ENCODE measurements at places on chromosomes 16 and 17.

DNA sequence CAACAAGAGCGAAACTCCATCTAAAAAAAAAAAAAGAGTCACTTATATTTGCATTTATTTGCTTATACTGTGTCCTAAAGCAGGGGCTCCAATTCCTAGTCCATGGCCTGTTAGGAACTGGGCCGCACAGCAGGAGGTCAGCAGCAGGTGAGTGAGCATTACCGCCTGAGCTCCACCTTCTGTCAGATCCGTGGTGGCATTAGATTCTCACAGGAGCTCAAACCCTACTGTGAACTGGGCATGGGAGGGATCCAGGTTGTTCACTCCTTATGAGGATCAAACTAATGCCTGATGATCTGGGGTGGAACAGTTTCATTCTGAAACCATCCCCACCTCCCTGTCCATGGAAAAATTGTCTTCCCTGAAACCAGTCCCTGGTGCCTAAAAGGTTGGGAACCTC is 24.9 kb downstream of the ITGB3 start:
- DNase-seq, result no peak

DNA sequence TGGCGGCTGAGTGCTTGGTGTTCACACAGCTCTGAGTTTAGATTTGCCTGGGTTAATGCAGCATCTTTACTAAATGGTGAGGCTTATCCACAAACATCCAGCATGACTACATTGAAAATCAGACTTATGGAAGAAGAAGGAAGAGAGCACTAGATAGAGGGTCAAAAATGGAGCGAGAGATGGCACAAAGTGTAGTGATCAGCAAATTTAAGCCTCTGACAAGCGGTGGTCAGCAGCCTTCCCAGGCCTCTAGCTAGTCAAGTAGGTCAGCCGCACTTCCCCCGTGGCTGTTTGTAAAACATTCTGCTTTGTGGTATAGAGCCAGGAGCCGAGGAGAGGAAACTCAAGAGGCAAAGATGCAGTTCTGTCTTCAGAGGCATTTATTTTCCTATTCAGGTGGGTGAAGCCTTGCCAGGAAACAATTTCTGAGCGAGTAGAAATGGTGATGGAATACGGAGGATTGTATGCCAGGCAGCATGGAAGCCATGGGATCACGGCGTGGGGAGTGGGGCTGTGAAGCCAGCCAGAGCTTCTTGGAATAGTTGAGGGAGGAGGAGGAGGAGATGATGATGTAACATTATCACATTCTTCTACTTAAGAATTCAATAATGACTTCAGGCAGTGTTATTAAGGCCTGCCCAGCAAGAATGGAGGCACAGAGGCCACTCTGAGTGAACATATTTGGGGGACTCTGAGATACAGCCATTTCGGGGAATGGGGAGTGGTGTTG is 118.9 kb downstream of the MSI2 start:
- DNase-seq, result no peak

DNA sequence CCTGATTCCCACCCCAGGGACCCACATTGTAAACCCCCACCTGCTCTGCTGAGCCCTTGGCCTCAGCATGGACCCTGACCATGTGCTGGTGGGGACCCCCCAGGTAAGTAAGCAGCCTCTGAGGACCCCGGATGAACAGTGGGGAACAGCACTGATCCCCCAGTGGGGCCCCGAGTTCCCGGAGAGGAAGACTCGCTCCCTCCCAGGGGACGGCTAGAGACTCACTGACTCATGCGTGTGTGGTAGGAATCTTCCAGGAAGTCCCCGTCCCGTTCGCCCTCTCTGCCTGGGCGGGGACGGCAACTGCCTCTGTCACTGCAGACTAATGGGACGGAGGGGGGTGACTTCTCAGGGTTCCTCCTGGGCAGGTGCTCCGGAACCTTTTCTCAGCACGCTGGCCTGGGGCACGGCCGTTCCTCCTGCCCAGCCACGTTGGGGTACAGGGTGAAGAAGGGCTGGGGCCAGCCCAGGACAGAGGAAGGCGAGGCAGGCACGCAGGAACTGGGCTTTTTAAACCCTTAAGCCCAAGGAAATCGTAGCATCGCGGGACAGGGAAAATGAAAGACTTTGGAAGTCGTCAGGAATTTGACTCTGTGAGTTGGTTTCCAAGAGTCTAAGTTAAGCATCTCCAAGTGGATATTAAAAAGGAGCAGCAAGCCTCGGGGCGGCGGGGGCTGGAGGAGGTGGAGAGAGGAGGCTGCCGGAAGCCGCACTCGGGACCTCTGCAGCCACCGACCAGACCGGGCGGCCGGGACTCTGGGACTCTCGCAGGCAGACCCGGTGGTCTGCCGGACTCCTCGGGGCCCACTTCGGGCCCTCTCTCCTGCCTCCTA is 178.7 kb downstream of the SEC14L1 start:
- no peak for DNase-seq

- DNase-seq, result no peak
Observed at GRCh38 chr16:8044796-8045195, 545.5 kb downstream of the TMEM114 start.

GRCh38 chr16:50629334-50629733 is 51.8 kb downstream of the SNX20 start:
- DNase-seq, result no peak

DNA sequence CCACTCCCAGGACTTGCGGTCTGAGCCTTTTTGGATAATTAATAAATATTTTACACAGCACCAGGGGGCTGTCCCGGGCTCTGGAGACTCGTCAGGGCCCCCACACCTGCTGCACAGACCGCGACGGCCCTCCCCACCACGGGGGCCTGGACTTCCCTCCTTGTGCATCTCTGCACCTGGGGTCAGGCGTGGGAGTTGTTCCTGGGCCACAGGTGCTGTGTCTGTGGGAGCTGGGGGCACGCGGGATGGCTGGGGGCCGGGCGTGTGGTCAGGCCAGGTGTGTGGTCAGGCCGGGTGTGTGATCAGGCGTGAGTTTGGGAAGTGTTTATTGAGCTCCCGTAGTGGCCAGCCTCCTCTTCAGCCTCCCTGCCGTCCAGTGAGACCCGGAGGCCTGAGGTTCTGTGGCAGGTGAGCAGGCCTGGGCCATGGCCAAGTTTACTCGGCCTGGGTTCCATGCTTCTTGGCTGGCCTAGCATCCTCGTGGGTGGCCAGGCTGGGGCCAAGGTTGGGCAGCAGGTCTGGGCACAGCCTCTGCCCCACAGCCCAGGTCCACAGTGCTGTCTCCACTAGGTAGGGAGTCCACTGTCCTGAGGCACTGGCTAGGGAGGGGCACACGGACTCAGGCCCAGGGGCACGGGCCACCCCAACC is 1.9 kb upstream of the STUB1 start:
- DNase-seq, result no peak

- no peak for DNase-seq
Observed at GRCh38 chr16:27721531-27722181, 171.7 kb downstream of the KATNIP start.

DNA sequence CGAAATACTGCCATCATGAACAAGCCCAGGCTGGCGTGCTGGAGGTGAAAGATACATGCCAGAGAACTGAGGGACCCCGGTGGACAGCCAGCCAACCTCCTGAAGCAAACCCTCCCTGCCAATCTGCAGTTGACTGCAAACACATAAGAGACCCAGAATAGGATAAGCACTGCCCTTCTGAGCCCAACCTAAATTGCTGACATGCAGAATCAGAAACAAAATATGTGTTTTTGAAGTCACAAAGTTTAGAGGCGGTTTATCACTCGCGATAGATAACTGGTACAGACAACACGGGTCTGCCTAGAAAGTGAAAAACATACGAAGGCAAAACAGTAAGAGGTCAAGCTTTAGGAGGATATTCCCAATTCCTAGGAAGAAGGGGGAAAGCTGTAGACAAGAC is 14.6 kb downstream of the TOX3 start:
- no peak for DNase-seq

- peak; percentile 11 for DNase-seq
Observed at GRCh38 chr17:58531661-58532554, 17.5 kb upstream of the MTMR4 start.

DNA sequence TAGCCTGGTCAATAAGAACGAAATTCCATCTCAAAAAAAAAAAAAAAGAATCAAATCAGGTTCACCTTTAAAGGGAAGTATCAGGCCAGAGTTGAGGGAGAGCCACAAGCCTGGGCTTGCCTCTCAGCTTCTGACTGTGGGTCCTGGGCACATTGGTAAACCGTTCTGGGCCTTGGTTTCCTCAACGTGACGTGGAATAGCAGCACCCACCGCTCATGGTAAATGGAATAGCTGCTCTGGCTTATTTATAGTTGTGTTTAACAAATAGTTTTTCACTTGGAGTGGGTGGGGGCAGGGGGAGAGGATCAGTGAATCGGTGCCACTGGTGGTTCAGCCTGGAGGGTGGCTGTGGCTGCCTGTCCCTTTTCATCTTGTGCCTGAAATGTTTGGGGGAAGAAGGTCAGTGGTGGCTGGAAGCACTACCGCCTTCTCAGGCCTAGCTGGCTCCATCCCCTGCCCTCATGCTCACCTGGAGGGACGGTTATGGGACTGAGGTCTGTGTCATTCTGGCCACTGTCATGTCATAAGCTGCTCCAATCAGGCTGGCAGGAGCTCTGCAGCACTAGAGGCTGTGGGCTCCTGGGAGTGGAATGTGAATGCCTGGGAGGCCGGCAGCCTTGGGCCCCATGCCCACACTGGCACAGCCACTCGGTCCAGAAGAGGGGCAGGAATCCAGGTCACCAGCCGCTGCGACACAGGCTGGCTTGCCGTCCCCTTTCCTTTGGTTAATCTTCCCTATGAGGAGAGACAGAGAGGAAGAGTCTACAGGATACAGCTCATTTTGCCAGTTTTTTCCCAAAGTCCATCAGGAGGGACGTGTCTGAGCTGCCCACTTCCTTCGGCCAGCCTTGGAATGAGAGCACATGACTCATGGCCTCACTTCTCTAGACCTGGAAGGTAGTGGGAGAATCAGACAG is 27.0 kb downstream of the CCR7 start:
- DNase-seq, result no peak

All from NCI-H1105 treated with DMSO at 0.1 percent for 48 hours (cell line).